ENCODE measurements at places on chromosomes 5 and 9.

GRCh38 chr5:101806410-101806809 is 489.7 kb downstream of the SLCO4C1 start:
- no peak overlapping the region for H3K27ac ChIP-seq
- no peak overlapping the region for H3K4me3 ChIP-seq
- no peaks in the 10 kb centered on the region for H3K36me3 ChIP-seq
- H3K27me3 ChIP-seq: no peaks in the 10 kb centered on the region

DNA sequence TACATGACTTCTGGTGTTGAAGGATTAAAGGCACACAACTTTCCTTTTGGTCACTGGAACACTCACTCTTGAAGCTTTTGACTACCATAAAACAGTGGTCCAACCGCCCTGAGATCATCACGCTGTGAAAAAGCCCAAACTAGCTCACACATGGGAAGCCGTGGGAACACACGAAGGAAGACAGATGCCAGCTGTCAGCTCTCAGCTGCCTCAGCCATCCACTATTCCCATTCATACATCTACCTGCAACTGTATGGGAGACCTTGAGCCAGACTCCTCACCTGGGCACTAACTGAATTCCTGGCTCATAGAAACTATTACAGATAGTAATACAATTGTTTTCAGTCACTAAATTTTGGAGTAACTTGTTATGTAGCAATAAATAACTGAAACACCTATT is 246.1 kb downstream of the MSX2 start:
- H3K4me1 ChIP-seq: no peaks in the 10 kb centered on the region
- no peaks in the 10 kb centered on the region for H3K36me3 ChIP-seq
- no peak overlapping the region for H3K4me3 ChIP-seq

GRCh38 chr9:13352451-13352979 is 73.0 kb upstream of the MPDZ start:
- DNase-seq: no peak
- H3K4me1 ChIP-seq: no peaks in the 10 kb centered on the region
- H3K36me3 ChIP-seq: no peaks in the 10 kb centered on the region
- H3K27me3 ChIP-seq: no peaks in the 10 kb centered on the region
- no peak overlapping the region for H3K4me3 ChIP-seq
- no peak overlapping the region for H3K27ac ChIP-seq

DNA sequence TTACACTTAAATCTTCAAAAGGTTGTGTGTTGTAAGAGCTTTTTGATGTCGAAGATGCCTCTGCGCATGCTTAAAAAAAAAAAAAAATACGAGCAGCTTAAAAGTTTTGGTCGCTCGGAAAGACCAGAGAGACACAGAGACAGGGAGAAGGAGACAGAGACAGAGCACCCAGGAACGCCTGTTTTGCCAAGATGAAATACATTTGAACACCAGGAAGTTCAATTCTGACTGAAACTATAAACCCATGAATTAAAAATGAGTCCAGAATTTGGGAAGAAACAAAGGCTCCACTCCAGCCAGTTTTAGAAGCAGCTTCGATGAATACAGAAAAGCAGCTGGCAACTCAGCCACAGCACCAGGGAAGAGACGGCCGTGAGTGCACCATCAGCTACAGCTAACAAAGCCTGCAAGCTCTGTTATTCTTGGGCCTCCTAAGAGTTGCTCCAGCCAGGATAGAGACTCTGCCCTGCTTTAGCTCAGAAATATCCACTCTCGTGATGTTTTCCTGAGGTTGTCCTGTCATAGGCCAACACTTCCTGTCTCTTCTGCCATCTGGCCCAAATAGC is 2.5 kb upstream of the ZNF474 start:
- H3K36me3 ChIP-seq: no peaks in the 10 kb centered on the region
- peak; percentile 22 for DNase-seq
- no peaks in the 10 kb centered on the region for H3K4me1 ChIP-seq
- no peaks in the 10 kb centered on the region for H3K27me3 ChIP-seq
- no peak overlapping the region for H3K4me3 ChIP-seq

- H3K36me3 ChIP-seq: no peaks in the 10 kb centered on the region
- H3K27me3 ChIP-seq: peaks cover 7% of the 10 kb centered on the region
- H3K4me1 ChIP-seq: no peaks in the 10 kb centered on the region
- peak within 1 kb of the TSS; percentile 24 for H3K4me3 ChIP-seq
- DNase-seq: no peak
Measured at GRCh38 chr5:151686674-151687407, at the start of gene SPARC. Gene SPARC (minus strand): TSS chr5:151686915. CDS start chr5:151676188, 10,727 bp downstream.

DNA sequence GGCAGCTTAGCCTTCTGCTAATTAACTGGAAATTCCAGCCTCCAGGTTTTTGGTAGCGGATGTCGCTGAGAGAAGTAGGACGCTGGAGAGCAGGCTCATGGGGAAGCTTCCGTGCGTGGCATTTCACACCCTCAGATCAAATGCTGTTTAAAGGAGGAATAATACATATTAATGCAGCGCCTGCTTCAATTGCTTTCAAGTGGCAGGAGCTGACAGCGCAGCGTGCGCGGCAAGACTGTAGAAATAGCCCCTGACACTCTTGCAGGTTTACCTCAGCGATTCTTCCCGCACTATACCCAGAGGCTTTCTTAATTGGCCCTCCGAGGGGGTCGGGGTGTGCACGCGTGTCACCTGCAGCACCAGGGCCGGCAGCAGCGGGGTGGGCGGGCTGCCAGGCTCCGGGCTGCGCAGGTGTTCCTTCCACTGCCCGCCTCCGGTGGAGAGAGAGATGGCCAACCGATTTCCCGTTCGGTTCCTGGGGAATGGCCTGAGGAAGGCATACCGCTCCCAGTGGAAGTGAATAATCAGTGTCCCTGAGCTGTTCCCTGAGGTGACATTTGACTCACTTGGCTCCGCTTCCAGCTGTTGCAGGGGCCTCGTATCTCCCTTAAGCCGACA is 427.9 kb downstream of the KCTD16 start:
- no peaks in the 10 kb centered on the region for H3K4me1 ChIP-seq
- no peak overlapping the region for H3K4me3 ChIP-seq
